Myocyte (in vitro differentiated cells): ENCODE measurements at places on chromosomes 5 and 9.

GRCh38 chr9:23467276-23467675, 358.8 kb downstream of the ELAVL2 start:
- no peak for DNase-seq

- no peak for DNase-seq
These were observed 11.7 kb upstream of the CERCAM start for GRCh38 chr9:128408963-128409431.

GRCh38 chr9:20941174-20941690, 90.2 kb downstream of the HACD4 start:
- peak; percentile 70 for DNase-seq

DNA sequence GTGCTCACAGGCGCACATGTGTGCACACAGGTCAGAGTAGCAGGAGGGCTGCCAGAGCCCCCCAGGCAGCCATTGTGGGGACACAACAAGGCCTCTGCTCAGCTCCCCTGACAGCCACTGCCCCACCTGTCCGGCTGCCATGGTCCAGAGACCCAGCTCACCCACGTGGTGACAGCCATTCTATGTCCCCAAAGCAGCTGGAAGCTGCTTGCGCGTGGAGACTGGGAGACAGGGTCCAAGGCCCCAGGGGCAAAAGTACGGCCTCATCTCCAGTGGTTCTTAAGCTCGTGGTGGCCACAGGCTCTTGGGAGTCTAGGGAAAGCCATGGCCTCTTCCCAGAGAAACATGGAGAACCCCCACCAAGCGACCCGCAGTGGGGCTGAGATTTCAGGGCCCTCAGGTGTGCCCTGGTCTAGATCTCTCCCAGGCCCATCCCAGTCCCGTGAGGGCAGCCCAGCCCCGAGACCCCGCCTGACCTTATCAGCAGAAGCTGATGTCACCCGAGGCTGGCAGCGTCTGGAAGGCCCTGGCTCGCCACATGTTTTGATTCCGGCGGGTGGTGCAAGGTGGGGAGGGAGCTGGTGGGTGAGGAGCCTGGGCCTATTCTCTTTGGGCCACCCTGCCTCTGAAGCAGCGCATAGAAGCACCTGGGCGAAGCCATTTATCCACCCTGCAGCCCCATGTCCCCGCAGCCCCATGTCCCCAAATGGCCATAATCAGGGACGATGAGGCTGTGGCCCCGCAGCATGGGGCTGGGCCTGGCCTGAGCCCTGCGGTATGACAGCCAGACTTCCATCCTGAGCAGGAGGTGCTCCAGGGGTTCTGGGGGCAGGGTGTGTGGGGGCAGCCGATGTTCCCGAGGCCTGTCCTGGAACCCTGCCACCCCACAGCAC, 31.7 kb downstream of the GLT6D1 start:
- no peak for DNase-seq

DNA sequence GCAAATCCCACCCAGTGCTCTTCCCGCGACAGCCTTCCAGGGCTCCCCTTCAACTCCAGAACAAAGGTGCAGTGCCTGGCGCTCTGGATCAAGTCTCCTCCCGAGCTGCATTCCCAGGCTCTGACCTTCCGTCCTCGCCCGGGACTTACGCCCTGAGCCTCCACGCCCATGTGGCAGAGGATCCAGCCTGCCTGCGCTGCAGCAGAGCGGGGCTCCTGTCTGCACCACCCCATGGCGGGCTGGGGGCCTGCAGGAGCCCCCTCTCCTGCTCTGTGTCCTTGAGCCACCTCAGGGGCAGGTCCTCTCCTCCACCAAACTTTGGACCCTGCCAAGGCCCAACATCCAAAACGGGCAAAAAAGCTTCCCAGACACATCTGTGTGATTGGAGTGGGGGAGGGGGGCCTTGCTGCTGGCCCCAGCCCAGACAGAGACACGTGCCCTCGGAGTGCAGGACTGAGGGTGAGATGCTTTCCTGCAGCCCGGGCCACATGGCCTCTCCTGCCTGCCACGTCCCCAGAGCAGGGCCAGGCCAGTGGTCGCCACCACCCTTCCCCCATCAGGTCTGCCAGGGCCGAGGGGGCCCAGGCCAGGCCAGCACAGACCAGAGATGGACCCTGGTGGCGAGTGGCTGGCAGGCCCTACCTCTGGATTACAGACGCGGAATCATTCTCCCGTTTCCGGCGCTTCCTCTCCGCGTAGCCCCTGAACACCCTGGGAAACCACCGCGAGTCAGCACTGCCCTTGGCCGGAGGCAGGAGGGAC, 4.4 kb downstream of the NSMF start:
- DNase-seq = no peak

- DNase-seq = no peak
These were observed 384.8 kb downstream of the PRR16 start for GRCh38 chr5:120848883-120849282.

- no peak for DNase-seq
These were observed 182.3 kb downstream of the CFAP90 start for GRCh38 chr5:7668627-7669026.

DNA sequence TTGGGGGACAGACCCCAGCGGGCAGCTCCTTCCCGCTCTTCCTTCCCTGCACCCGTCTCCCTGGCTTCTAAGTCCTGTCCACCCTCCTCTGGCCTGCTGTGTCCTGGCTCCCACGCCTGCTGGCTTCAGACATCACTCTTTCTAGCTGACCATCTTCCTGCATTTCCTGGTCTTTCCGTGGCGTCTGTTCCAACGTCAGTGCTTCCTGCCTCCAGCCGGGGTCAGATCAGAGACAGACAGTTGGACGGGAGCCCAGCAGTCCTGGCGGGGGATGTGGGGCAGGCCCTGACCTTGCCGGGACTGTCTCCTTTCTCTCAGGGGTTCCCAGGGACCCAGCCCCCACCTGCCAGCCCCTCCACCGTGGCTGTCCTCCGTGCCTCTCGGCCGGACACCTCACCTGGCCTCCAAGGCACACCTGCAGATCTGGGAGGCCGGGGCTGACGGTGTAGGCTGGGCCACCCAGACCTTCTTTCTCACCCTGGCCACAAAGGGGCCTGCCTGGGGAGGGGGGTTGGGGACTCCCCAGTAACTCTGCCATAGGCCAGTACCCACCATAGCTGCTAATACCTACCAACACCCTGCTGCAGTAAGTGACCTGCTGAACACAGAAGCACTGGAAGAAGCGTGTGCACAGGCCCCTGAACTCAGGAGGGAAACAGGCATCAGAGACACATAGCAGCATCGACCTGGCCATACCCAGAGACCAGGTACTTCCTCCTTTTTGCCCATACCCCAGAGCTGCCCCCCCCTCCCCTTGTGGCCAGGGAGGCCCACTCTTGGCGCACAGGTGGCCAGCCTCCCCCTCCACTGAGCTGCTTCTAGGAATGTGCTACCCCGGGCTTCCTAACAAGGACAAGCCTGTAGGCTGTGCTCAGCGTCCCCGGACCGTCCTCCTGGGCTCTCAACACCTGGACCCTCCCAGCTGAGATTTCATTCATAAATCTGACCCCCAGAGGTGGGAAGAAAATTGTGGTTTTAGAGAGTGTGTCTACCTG, 5.1 kb downstream of the NRARP start:
- no peak for DNase-seq

- DNase-seq = no peak
These were observed 14.8 kb downstream of the COL27A1 start for GRCh38 chr9:114169952-114170770.

- peak; percentile 22 for DNase-seq
These were observed 180.9 kb downstream of the NR3C1 start for GRCh38 chr5:143222287-143223231.

DNA sequence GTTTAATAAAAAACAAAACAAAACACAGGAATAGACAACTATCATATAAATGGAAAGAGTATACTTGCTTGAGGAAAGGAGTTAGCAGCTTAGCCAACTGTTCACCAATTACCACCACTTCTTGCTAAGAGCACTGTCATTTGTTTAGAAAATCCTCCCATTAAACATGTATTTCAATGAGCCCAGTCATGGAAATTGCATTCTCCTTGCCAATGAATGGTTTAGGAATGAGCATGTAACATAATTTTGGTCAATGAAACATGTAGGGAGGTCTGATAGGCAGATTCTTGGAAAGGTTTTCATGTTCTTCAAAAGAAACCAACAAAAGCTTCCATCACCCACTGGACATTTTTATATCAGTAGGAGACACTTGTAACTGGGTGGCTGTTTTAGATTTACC, 502.8 kb upstream of the PAPPA start:
- peak; percentile 57 for DNase-seq

GRCh38 chr5:135999406-136000139, 29.2 kb upstream of the TGFBI start:
- DNase-seq = peak; percentile 30

DNA sequence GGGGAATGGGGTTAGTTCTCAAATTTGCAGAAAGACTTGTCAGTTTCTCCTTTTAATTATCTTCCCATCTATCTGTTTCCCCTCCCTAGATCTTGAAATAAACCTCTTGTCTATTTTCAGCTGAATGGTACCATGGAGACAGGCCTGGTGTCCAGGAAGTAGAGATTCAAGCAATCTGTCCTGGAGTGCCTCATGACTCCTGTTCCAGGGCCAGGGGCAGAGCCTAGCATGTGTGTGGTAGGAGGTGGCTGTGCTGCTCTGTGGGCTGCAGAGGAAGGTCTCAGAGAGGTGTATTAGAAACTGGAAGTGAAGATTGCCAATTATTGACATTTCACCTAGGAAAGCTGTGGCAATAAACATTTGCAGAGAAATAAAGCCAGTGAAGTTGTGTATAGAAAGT, 175.8 kb upstream of the ATP10B start:
- peak; percentile 13 for DNase-seq

GRCh38 chr5:54868511-54869483, 116.6 kb downstream of the ESM1 start:
- peak; percentile 40 for DNase-seq

DNA sequence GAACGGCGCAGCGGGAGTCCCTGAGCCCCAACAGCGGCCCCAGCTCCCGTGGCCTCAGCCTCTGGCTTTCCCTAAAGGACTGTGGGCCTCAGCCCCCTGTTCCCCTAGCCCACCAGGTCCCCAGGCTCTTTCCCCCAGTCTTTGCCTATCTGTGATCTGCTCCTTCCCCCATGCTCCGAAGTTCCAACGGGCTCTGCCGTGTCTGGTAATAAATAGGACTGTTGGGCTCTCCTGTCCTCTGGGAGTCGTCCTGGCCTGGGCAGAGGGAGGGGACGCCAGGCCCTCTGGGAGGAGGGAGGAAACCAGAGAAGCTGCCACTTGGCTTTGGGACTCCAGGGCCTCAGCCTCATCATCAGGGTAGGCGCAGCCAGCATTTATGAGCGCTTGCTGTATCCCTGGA, 28.1 kb downstream of the ADGRD2 start:
- no peak for DNase-seq

GRCh38 chr9:82601293-82601771, 461.6 kb downstream of the RASEF start:
- DNase-seq = no peak

DNA sequence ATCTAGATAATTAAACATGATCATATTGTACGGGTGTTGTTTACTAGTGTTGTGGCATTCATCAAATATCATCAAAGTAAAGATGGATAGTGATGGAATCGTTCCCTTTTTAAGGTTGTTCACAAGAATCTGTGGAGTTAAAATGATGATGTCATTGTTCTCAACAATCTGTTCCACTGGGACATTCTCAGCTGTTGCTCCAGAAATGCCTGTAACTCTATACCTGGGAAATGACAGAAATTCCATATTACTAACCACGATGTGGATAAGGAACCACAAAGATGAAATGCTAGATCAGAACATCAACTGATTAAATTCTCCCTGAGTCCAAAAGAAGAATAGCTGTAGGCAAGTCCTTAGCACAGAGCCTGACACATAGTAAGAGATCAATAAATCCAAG, 38.0 kb downstream of the RIGI start:
- DNase-seq = peak; percentile 87

DNA sequence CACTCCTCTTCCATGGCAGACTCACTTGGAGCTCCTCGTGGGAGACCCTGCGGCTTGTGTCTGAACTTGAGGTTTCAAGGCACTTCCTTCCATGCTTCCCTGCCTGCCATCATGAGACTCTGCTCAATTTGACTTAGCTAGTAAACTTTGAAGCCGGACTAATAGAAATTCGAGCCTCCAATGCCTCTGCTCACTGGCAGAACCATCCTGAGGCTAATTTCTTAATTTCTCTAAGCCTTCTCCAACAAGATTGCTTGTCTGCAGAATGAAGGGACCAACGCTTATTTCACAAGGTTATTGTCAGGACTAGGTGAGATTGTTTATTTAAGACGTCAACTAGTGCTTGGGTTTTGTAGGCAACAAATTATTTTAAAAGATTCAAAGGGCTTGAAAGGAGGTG, 3.2 kb downstream of the POU4F3 start:
- DNase-seq = no peak

GRCh38 chr9:121240472-121241135, 27.4 kb upstream of the GSN start:
- DNase-seq = no peak

GRCh38 chr5:10441083-10441991, at the start of gene ROPN1L:
Gene ROPN1L, plus strand, starts transcription at chr5:10441879. Its CDS starts 289 bp downstream, at chr5:10442168.
- DNase-seq = peak; percentile 88

GRCh38 chr9:133892193-133892920, 99.8 kb downstream of the VAV2 start:
- DNase-seq = no peak

- DNase-seq = peak; percentile 70
These were observed 373 bp downstream of the FBXW5 start for GRCh38 chr9:136944212-136944518.

DNA sequence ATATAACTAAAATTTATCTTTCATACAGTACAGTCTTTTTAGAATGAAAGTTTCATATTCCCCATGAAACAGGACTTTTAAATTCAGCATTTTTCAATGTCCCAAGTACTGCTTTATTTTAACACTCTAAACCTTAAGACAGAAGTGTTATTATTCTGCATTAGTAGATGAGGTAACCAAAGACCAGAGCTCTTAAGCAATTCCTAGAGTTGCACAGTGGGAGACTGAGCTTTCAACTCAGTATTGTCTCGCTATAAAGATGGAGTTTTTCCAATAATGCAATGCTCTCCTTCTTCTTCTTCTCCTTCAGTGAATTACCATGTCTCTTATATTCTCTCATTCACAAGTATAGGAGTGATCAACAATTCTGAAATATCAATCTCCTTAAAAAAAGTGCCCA, 479.7 kb downstream of the CETN3 start:
- no peak for DNase-seq

DNA sequence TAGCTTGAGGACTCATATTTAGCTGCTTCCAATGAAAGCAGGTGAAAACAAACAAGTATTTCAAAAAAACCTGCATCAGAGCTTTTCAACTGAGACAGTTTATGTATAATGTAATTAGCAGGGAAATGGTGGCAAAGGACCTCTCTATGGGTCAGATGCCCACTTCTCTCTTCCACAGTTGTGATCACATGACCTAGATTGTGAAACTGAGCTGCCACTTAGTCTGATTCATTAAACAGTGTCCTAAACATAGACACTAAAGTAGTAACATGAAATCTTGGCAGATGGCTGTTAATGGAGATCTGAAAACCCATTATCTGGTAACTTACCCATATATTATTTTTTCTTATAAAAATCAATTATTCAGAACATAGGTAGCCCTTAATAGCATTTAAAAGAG, 663.6 kb upstream of the RIOK2 start:
- peak; percentile 33 for DNase-seq
